ENCODE measurements at places on chromosomes 2 and 18.

DNA sequence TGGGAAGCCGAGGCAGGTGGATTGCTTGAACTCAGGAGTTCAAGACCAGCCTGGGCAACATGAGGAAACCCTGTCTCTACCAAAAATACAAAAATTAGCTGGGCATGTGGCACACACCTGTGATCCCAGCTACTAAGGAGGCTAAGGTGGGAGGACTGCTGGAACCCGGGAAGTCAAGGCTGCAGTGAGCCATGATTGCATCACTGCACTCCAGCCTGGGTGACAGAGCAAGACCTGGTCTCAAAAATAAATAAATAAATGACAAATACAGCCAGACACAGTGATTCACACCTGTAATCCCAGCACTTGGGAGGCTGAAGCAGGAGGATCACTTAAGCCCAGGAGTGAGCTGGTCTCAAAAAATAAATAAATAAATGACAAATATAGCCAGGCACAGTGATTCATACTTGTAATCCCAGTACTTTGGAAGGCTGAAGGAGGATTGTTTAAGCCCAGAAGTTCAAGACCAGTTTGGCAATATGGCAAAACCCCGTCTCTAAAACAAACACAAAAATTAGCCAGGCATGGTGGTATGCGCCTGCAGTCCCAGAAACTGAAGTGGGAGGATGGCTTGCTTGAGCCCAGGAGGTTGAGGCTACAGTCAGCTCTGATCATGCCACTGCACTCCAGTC is 6.2 kb downstream of the KANSL3 start:
- DNase-seq = no peak

DNA sequence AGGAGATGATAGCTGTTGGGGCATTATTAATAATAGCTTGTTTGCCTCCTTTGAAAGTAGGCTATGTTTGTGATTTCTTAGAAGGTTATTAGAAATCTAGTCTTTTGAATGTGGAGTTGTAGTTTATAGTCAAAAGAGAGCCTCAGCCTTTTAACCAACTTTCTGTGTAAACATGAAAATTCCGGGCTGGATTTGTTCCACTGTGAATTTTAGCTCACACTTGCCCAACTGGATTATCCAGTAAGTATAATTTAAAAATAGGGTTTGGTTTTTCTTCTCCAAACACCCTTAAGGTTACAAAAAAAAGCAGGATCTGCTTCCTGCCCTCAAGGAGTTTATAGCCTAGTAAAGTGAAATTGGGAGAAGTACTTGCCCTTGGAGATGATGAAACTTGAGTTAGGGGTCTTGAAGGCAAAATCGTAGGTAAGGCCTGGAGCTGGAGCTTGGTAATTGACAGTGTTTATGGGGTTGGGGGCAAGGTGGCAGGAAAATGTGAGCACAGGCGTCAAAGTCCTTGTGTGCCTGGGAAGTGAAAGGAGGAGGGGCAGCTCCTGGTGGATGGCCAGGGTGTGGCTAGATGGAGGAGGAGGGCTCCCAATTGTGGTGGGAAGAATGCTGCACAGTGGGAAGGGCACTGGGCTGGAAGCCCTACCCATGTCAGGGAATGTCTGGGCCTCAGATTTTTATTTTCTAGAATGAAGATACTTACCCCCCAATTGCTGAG is 21.3 kb downstream of the ITGA6 start:
- no peak for DNase-seq

GRCh38 chr18:58761241-58761969 is 90.1 kb downstream of the MALT1 start:
- no peak for DNase-seq

GRCh38 chr2:201118961-201119854 is 3.2 kb downstream of the CFLAR start:
- DNase-seq = no peak

GRCh38 chr2:34353509-34354113 is 754.5 kb upstream of the FAM98A start:
- DNase-seq = no peak

- DNase-seq = no peak
These were observed 179.8 kb upstream of the HAAO start for GRCh38 chr2:42971947-42972736.

- DNase-seq = no peak
These were observed 79.9 kb downstream of the NYAP2 start for GRCh38 chr2:225479386-225479785.

DNA sequence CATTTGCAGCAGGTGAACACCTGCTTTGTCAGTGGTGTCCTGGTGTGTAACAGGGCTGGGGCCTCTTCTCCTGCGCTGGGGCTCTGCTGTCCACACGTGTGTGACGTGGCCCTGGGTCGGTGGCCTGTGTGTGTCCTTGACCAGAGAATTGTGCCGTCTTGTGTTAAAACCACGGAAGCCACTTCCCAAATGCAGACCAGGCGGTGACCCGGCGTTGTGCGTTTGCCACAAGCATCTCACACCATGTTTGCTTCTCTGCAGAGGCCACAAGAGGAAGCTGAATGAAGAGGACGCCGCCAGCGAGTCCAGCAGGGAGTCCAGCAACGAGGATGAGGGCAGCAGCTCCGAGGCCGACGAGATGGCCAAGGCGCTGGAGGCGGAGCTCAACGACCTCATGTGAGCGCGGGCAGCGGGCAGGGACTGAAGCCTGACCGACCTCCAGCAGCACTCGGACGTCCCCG is 44.3 kb upstream of the KCNG2 start:
- DNase-seq = no peak

- no peak for DNase-seq
These were observed 155.2 kb downstream of the PXDN start for GRCh38 chr2:1588978-1589621.

DNA sequence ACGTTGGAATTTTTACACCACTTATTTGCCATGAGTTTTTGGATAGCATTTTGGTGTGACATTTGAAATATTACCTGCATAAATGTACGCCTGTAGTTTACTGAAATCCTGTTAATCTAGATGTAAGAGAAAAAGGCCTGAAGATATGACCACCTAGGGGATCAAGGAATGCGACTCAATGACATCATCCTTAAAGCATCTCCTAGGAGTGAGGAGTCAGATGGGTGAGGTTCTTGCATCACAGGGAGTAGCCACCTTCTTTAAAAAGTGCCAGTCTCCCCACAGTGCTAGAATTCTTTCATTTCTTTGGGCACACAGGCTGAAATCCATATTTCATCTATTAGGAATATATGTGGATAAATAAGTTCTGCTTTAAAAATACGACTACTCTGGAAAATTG is 34.5 kb downstream of the ADCYAP1 start:
- no peak for DNase-seq

- no peak for DNase-seq
These were observed 109.1 kb upstream of the FBXO11 start for GRCh38 chr2:48015421-48015820.

- no peak for DNase-seq
These were observed 95.6 kb downstream of the NDUFA10 start for GRCh38 chr2:239929504-239929903.

- no peak for DNase-seq
These were observed 519 bp downstream of the TTL start for GRCh38 chr2:112482309-112483041.

DNA sequence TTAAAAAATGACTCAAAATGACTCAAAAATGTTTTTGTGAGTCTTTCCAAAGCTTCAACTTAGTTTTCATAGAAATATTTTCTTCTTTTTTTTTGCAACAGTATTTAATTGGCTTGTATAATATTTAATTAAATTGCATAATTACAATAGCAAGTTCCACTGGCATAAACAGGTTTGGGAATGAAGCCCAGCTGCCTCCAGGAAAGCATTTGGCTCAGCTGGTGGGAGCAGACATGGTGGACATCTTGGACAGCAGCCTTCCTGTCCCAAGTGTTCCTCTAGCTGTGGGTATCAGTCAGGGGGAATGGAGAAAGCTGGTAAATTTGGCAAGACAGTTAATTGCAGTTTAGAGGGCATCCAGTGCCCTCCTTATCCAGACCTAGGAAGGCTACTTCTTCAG is 213.4 kb downstream of the ZBTB7C start:
- DNase-seq = no peak

DNA sequence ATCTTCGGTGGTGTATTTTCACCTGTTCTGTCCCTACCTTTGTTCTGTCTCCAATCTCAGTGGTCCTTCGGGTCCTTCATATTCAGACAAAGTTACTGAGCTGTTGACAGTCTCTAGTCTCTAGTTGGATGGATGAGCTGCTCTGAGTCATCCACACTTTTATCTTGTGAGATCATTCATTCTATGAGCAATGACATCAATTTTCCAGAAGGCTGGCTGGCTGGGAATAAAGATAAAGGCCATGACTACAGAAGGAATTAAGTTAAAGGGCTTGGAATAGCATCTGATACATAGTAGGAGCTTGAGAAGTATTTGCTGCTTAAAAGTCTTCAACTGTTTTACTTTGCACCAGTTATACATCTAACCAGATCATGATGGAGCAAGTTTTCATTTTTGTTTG is 43.1 kb upstream of the SLC39A10 start:
- no peak for DNase-seq

GRCh38 chr2:101982495-101983029 is 9.2 kb upstream of the IL1R2 start:
- no peak for DNase-seq

DNA sequence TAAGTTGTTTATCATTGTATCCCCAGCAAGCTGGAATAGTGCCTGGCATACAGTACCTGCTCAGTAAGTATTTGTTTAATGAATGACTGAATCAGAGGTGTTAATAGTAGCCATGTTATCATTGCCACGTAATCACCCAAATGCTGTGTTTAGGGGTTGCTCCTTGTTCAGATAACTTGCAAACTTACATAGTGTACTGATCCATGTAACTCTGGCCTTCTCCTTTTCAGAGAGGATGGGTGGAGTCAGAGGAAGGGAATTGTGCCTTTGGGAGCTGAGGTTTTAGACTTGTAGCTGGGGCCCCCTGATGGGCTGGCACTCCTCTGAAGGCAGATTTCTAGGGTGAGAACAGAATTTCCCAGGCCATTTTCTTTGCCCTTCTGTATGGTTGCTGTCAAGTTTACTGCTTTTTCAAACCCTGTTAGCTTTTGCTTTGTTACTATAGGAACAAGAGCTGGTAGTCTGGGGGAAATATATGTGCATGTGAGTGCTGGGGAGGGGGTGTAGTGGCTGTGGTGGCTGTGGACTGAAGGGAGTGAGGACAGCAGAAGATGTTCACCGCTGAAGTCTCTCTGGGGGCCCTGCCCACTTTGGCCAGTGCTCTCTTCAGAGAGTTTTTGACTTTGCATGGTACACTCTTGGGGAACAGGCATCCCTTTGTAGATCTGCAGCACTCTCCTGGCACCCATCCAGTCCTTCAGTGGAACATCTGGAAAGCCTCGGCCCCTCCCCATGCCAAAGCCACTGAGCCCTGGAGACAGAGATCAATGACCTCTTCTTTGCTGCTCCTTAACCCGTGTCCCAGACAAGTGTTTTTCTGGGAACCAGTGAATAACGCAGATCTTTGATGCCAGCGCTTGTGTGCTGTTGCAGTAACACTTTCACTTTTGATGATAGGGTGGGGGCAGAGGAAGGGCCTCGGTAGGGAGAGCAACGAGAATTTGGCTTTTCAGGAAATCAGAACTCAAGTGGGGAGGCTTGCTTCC is 209.0 kb downstream of the PRKCE start:
- DNase-seq = no peak

GRCh38 chr18:5095239-5095638 is 101.8 kb downstream of the AKAIN1 start:
- DNase-seq = no peak

DNA sequence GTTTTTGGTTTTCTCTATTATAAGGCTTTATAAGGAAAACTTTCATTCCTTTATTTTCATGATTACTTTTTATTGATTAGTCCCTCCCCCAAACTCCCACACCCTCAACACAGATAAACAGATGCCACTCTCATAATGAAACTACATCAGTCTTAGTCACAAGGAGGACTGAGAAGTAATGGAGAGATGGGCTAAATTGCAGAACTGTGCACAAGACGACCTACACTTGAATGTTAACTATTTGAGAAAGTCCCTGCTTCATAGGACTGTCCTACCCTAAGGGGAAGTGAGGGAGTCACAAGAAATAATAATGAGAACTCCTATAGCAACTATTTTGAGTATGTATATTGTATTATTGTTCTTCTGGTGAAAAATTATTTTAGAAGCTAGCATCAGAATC is 360.8 kb downstream of the RBM43 start:
- no peak for DNase-seq

GRCh38 chr2:128775914-128776285 is 457.2 kb upstream of the HS6ST1 start:
- DNase-seq = no peak

DNA sequence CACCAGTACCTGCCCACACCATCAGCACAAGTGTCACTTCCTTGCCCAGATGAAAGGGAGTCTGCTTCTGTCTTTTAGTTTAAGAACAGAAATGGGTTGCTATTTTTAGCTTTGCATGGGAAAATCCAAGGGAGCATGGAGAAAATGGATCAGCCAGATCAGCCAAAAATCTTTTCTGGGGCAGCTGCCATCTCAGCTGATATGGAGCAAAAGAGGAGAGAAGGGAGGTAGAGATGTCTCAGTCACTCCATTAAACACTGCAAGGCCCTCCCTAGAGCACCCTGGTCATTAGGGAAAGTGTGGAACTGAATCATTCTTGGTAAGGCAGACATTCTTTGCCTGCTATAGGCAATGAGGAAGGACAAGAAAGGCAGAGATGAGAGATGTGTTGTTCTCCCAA is 79.9 kb downstream of the CTAGE1 start:
- no peak for DNase-seq

DNA sequence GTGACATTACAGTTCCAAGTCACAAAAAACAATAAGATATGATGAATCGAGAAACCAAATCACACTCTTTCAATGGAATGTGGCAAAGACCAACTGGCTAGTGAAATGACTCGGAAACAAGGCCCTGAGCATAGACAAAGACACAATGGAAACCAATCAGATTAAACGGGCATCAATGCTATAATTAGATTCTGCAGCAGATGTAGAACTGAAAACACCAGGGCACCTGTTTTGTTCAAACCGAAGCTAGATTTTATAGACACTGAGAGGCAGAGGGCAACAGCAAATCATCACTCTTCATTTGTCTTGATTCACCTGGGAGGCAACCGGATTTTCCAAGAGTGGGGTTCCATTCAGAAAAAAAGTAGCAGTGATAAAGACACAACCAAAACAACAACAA is 92.8 kb upstream of the BARD1 start:
- no peak for DNase-seq

GRCh38 chr18:7360606-7361170 is 129.8 kb downstream of the LRRC30 start:
- no peak for DNase-seq

DNA sequence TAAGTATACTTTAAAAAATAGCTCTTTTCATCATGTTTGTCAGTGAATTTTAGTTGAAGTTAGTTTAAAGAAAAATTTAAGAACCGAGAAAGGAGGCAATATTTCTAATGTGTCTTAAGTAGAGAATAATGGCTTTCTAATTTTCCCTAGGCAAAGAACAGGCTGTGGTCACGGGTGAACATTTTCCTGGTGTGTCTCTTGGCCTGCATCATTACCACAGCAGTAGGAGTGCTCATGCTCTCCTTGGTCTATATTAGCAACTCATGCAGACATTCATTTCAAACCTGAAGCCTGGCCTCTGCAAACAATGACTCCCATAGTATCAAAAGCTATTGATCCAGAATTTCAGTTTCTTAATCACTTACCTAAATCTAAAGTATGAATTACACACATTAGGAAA is 57.4 kb downstream of the C18orf54 start:
- DNase-seq = no peak

Measured in stimulated activated CD4-positive, alpha-beta T cell treated with anti-CD3 and anti-CD28 coated beads, TNF-alpha, amount 100 ng/mL, for 1 hour (primary cell).